ENCODE measurements at places on chromosomes 6 and 20.
A peak's percentile ranks its signal among the peaks of the same experiment; 100 is the strongest.

DNA sequence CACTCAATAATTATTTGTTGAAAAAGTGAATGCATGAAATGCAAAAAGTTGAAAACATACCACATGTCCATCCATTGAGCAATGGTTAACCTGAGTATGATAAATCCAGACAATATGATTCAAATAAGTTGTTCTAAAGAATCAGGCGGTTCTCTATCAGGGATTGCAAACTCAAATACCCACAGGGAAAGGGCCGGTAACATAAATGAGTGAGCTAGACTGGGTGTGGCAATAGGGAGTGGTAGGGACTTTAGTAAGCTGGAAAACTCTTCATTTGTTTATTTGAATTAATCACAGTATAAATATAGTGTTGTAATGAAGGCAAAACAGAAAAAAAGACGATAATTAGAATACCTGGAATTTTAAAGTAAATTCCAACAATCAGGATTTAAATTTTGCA, 106.3 kb downstream of the BCAS1 start:
- no peak for DNase-seq

DNA sequence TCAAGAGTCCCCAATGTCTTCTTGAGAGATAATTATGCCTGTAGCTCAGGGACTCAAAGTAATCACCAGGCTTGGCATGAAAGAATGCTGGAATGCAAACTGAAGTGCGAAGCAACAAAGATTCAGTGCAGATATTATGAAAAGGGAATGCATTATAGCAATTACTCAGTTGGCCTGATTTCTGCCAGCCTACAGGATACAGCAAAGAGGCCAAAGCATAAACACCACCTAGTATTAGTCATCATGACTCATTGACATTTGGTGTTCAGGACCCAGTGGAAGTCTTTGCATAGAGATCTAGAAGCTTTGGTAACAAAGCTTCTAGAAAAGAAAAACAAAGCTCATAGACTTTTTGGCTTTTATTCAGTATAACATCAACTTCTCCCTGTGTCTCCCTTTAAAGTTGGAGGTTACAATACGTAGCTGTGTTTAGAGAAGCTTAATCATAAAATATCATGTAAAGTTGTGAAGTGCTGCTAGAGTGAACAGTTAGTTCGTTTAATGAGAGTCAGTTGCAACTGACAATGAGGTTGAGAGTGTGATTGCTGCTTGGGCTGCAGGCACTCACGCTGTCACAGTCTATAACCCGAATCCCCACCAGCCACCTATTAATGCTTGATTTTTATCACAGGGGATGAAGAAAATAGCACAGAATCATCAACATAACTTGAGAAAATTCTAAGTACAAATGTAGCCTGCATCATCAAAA, 932.7 kb downstream of the TFAP2A start:
- DNase-seq = no peak

- no peak for DNase-seq
Measured at GRCh38 chr6:110529907-110530306, 53.5 kb upstream of the SLC22A16 start.

GRCh38 chr6:7691675-7692452, 34.0 kb upstream of the BMP6 start:
- no peak for DNase-seq

GRCh38 chr20:2760952-2761305, 39.5 kb downstream of the CPXM1 start:
- DNase-seq = no peak

DNA sequence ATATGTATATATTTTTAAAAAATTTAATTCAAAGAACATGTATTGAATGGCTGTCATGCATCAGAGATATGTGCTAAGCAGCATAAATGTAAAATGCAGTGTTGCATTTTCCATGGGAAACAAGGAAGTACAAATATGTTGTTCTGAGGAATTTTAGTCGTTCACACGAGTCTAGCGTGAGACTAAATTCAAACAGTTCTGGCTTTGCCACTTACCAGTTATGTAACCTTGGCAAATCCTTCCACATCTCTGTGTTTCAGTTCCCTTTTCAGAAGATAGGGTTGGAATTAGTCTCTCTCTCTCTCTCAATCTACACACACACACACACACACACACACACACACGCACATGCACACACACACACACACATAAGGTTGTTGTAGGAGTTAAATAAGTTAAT, 305.4 kb downstream of the UTRN start:
- DNase-seq = no peak

DNA sequence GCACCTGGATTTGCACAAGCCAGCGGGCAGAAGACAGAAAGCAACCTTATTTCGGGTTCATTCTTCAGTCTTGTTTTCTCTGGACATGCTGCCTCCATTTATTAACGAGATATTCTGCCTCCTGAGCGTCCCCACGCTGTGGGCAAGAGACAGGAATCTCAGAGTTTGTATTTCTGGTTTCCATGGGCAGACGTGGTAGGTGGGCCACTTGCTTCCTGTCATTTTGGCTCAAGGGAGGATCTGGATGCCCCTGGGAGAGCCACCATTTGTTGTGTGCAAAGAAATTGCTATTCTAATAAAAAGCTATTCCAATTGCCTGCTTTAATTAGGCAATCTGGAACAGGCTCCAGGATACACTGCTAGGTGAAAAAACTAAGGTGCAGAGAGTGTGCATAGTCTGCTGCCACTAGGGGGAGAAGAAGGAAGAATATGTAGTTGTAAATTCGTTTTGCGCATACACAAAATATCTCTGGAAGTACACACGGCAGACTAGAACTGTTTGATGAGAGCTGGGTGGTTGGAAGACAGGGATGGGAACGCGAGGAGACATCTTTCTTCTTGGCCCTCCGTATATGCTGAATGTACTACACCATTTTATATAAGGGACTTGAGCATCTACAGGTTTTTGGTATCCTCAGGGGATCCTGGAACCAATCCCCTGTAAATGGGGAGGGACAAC, 30.1 kb upstream of the SLC16A10 start:
- DNase-seq = no peak

- DNase-seq = peak; percentile 37
Measured at GRCh38 chr6:43938178-43939105, 168.4 kb downstream of the VEGFA start.

GRCh38 chr6:10033223-10033829, 381.5 kb downstream of the TFAP2A start:
- DNase-seq = no peak

DNA sequence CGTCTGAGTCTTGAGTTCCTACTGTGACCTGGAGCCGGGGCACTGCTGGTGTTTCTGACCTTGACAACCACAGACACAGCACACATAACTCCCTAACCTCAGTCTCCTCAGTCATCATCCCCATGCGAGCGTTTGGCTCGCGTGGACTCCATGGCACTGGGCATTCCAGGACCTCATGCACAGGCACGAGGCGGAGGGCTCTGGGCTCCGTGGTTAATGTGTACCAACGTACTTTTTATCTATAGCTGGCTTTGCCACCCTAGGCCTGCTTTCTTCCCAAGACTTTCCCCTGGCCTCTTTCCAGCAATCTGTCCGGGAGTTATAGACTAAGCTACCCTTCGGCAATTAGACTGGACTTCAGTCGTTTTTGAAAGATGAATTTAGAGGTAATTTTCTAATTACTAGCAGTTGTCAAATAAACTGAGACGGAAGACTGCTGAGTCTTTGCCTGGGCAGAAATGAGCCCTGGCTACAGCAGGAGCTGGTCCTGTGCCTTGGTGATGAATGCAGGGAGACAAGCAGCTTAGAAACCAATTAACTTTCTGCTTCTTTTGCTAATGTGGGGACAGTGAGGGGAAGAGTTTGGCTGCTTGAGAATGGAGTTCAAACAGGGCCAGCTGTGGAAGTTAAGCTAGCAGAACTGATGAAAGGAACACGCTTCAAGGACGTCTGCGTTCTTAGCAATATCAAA, 16.1 kb upstream of the CTCFL start:
- no peak for DNase-seq

GRCh38 chr6:78020586-78020985, 367.7 kb downstream of the MEI4 start:
- DNase-seq = no peak

DNA sequence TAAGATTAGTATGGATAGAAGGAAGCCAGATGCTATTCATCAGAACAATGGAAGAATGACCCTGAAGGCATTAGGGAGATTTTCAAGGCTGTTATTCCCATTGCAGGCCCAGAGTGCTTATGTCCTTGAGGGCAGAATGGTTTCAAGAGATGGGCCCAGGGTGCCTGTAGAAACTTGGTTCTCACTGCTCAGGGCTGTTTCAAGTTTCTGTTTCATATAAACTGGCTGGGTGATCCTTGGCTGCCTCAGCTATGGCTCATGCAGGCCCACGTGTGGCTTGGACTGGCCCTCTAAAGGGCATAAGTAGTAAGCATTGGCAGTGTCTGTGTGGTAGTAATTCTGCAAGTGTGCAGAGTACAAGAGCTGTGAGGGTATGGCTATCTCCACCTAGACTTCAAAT, 540.9 kb upstream of the MAN1A1 start:
- no peak for DNase-seq

- no peak for DNase-seq
Measured at GRCh38 chr6:15417811-15418210, 171.9 kb downstream of the JARID2 start.

DNA sequence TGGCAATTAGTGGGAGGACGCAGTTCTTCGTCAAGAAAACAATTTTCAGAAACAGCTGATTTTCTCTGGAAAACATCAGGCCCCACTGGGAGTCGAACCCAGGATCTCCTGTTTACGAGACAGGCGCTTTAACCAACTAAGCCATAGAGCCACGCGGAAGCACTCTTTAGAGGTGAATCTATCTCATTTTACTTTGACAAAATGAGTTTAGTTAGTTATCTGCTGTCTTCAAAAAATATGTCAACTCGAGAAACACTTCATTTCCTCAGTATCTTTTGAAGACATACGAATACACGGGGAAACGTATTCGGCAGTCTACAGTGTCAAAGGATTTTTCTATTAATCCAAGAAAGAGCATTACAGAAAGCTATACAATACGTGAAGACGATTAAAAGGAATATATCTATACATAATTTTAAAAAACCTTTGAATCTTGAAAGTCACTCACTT, 26.7 kb downstream of the GPX6 start:
- no peak for DNase-seq

DNA sequence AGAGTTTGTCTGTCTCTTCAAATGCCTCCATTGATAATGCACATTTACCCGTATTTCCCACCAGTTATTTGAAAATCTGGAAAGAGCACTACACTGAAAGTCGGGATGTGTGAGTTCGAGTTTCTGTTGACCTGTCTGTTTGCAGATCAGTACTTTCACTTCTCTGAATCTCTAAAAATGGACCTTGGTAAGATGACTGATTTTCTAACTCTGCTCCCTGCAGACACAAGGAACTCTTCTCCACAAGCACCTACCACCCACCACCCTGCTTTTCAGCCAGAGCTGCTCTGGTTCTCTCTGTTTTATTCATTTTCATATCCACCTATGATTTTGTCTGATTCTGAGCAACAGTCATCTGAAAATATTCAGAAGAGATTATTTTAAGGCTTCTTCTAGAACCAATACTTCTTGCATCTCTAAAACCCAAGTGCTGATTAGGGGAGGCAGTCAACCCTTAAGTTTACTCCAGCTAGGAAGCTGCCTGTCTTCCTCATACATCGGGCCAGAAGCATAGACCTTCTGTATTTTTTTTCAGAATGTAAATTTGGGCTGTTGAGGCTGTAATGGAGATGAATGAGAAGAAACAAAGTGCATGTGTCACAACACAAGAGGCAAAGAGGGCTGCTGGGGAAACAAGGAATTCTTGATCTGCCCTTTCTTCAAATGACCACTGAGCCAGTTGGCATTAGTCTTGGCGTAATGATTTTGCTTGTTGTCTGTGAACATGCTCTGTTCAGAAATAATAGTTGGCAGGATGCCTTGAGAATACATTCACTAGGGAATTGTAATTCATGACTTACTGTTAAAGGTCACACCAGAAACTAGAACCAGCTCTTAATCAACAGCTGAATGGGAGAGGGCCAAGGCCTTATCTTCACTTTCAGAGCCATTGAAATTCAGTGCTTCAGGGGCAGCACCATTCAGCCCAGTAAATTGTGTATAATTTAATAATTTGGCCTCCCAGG, 85.4 kb upstream of the MYLIP start:
- DNase-seq = no peak

DNA sequence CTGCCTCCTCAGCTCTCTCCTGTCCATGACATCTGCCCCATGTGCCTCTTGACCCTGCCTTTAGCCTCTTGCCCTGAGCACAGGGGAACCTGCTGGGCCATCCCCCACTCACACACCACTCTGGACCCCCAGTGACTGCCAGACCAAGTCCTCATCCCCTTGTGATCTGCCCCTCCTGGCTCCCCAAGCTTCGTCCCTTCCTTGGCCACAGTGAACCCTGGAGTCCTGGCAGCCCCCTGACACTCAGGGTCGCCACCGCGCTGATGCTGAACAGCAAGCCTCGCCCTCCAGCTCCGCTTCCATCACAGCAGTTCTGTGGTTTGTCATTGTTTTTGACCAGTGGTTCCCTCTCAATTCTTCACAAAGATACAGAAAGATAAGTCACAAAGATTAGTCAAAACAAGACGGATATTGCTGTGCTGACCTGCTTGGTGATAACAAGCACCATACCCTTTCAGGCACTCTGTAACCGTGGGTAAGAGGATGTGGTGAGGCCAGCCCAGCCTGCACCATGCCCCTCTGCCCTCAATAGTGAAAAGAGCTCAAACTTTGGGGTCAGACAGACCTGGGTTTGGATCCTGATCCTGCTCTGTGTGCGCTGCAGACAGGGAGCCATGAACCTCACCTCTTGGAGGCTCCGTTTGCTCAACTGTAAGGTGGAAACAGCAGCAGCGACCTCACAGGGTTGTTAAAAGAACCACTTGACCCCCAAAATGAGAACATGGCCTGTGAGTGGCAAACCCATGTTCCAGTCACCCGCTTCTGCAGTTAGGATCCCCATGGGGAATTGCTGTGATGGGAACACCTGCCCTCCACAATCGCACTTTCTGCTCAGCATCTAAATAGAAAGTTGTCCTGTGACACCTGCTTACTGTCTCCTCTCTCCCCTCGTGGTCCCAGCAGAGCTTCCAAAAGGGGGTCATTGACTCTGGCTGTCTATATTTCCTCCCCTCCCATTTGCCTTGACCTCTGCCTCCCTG, 114.5 kb downstream of the TOX2 start:
- DNase-seq = no peak

GRCh38 chr20:10853176-10853575, 179.4 kb upstream of the JAG1 start:
- DNase-seq = no peak

GRCh38 chr6:126268092-126268491, 71.8 kb upstream of the CENPW start:
- no peak for DNase-seq

- DNase-seq = no peak
Measured at GRCh38 chr20:31604567-31605030, 490 bp upstream of the ID1 start.

All from right forelimb (tissue), 1 donor.